ENCODE measurements at places on chromosomes 16 and 17. TPM values are rescaled to one million over a fixed set of nuclear protein-coding genes. Genes with fewer than 3 reads are reported as not detected.

GRCh38 chr16:73915140-73915539 lies 381.5 kb upstream of the PSMD7 start:
- no peak overlapping the region for H3K27ac ChIP-seq
- H3K27me3 ChIP-seq, result no peaks in the 10 kb centered on the region
- DNase-seq, result no peak

The MSRB1 gene
- 32.0 TPM for total RNA-seq

The MRPS23 gene
- 40.2 TPM for total RNA-seq

The SULT1A2 gene
- total RNA-seq, result 1.1 TPM

The CLDN7 gene
- total RNA-seq, result 233 TPM

All from kidney (tissue), 22 donors.